ENCODE measurements at places on chromosomes 6 and 20.

DNA sequence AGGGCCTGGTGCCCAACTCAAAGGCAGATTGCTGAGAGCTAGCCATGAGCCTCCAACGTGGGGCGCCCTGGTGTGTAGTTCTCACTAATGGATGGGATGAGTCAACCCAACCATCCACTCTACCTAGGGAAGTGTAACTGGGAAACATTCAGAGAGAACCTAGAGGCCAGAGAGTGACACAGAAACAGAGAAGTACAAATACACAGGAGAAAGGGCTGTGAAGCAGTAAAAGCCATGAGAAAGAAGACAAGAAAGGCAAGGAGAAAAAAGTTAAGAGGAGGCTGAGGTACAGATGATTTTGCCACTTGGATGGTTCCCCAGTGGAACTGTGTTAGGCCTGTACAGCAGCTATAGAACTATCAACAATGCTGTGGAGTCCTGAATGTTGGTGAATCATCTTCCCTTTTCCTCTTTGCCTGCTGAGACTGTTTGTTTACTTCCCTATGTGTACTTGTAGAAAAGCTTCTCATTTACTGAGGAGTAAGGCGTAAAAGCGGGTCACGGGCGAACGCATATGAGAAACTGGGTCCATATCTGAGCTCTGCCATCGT, 39.0 kb downstream of the MAN1A1 start:
- DNase-seq: no peak

- DNase-seq: no peak
These were observed at the start of gene GRM4 for GRCh38 chr6:34146021-34146782. Gene GRM4 (minus strand): TSS chr6:34146087. CDS start chr6:34133496, 12,591 bp downstream.

- no peak for DNase-seq
These were observed 16.9 kb downstream of the TDRD6 start for GRCh38 chr6:46704562-46704961.

- DNase-seq: no peak
These were observed 21.7 kb downstream of the MYB start for GRCh38 chr6:135202836-135203235.

DNA sequence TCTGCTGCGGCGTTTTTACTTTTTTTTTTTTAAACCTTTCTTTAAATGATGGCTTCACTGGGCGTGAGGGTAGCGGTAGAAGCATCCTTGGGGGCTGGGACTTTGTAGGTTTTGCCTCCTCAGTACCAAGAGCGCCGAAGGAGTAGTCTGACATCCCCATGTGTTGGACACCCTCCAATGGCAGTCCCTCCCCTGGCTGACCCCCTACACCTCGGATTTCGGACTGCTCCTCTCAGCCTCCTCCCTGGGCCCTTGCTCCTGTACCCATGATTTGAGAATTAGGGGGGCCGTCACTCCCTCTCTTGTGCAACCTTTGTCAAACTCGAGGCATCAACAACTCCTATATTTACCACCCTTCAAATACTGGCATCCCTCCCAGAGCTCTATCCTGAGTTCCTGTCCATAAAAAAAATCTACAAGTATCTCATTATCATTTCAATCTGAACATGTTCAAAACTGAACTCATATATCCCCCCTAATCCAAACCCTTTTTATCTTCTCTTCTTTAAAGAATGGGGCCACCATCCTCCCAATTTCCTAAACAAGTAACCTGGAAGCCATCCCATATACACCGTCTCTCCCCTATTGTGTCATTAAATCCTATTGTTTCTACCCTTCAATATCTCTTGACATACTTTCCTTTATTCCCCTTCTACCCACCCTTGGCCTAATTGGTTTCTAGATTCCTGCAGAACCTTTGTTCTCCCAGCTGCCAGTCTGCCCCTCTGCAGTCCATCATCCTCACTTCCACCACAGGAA, 1.2 kb upstream of the ARFGEF3 start:
- no peak for DNase-seq

DNA sequence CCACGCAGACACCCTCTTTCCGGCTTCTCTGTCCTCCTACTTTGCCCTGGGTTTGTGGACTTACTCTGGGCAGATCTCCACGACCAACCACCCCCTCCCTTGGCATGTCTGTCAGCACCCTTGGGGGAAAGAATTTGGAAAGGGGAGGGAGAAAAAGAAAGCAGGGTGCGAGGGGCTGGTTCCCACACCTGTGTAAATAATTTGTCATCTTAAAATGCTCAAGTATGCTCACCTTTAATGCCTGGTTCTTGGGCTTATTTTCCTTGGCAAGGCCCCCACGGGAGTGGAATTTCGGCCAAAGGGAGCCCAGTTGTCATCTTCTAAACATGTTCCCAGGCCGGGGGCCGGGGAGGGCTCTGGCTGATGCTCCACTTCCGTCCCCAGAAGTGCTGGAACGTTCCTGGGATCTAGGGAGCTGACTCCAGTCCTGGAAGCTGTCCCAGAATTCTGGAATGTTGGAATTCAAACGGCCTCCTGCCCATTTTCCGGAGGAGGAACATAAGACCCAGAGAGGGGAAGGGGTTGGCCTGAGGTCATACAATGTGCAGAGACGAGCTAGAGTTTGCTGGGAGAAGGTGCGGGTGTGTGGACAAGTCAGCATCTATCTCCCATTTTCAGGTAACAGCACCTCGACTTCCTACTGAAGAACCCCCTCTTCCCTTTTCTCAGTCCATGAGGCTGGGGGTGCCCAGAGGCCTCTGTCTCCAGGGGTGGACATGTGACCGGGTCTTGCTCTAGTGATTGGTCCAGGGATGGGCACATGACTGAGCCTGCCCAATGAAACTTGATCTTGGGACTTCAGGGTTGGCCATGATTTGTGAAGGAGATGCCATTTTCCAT, 122.3 kb downstream of the CEBPB start:
- DNase-seq: no peak

GRCh38 chr6:42105156-42105648, 37.2 kb downstream of the C6orf132 start:
- DNase-seq: no peak

DNA sequence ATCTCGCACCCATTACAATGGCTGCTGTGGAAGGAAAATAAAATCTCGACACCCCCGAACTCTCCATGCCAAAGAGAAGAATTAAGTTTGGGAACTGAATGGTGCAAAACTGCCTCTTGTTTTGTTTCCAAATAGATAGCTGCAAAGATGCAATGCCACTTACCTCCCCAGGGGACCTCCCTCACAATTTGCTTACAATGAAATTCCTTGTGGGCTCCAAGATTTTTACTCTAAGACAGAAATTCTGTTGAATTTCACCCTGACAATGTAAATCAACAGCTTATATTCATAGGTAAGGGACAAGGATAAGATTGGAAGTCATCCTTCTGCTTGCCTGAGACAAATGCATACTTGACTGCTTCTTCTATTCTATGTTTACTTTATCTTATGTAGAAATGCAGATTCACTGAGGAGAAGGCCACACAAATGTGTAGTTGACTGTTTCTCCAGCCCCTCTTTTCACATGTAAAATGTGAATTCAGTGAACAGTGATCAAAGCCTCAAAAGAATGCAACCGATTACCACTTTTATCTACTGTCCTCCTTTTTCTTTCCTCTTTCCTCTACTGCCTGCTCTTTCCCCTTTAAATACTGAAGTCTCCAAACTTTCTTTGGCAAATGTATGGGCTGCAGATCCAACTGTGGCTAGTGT, 36.6 kb downstream of the ADGRF4 start:
- DNase-seq: no peak

DNA sequence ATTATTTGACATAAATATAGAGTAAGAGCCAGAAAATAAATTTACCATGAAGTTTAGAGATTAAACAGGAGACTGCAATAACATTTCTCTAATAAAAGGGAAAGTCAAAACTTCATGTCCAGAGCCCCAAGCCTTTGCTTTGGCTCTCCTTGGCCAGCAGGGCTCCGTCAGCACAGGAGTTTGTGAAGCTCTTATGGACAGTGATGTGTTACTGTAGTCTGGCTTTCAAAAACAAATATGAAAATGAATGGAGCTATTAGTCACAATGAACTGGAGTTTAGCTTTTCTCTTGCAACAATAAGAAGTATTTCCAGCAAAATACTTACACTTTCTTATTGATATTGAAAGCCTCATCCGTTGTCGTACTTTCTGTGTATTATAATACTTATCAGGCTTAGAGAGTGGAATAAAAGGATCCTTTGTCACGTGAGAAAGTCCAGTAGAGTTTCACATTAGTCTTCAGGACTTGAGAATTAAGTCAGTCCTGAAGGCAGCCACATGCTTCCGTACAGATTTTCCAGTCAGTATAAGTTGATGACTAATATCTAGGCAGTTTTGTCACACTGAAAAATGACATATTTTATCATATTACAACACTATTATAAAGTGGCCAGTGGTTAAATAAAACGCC, 117.0 kb upstream of the PRL start:
- DNase-seq: no peak

DNA sequence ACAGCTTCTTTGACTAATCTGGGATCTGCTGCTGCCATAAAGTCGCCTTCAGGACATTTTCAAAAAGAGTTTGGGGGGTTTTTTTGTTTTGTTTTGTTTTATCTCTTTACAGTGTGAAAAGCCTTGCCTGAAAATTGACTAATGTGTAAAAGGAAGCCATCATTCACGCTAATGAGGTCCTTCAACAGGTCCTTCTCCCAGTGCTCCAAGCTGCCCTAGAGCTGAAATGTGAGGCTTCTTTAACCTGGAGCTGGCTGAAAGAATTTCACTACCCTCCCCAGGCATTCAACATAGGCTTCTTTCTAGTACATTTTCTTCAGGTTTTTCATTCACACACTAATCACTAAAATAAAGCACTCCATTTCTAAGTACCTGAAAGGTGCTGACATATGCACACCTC, 145.1 kb upstream of the PRDM1 start:
- no peak for DNase-seq

- no peak for DNase-seq
These were observed 48.7 kb downstream of the MAP7 start for GRCh38 chr6:136501514-136501913.

GRCh38 chr6:126650931-126651330, 311.0 kb downstream of the CENPW start:
- DNase-seq: no peak

- no peak for DNase-seq
These were observed 67.4 kb downstream of the MOXD1 start for GRCh38 chr6:132333639-132334520.

DNA sequence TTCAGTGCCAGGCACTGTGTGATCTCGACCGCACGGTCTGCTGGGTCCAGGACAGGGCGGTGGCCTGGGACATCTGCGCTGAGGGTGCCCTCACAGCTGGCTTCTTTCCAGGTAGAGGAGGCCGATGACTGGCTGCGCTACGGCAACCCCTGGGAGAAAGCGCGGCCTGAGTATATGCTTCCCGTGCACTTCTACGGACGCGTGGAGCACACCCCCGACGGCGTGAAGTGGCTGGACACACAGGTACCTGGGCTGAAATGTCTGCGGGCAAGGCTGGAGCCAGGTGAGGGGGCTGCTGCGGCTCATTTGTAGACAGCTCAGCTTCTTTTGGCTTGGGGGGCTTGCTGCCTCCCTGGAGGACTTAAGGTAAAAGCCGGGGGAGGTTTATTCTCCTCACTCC, 26.6 kb downstream of the PYGB start:
- DNase-seq: no peak

All from hypothalamus (tissue), 51 donors.